Suppressor macrophage (primary cell): ENCODE measurements at places on chromosomes 12 and 14.
A peak's percentile ranks its signal among the peaks of the same experiment; 100 is the strongest.

- DNase-seq, result no peak
Observed at GRCh38 chr14:101496776-101497683, 64.3 kb upstream of the DIO3 start.

DNA sequence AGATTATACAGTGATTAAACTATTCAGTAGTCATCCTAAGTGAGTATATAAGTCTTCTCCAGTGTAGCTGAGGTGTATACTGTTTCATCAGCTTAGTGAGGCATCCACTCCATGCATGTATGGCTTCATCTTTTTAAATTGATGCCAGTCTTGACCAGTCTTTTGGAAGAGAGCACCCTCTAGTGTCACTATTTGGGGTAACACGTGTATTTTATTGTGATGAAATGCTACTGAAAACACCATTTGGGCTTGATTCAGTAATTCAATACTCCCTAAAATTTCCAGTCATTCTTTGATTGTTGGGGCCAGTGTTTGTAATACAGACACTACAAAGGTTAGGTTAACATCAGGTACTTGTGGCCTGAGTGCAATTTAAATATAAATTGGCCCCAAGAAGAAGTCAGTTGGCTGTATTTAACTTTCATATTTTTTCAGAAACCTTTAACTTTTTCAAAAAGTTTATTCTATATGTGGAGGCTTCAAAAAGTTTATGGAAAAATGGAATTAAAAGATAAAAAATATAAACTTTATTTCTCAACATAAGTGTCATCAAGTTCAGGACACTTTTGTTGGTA, 35.3 kb downstream of the MIPOL1 start:
- DNase-seq, result peak; percentile 47

DNA sequence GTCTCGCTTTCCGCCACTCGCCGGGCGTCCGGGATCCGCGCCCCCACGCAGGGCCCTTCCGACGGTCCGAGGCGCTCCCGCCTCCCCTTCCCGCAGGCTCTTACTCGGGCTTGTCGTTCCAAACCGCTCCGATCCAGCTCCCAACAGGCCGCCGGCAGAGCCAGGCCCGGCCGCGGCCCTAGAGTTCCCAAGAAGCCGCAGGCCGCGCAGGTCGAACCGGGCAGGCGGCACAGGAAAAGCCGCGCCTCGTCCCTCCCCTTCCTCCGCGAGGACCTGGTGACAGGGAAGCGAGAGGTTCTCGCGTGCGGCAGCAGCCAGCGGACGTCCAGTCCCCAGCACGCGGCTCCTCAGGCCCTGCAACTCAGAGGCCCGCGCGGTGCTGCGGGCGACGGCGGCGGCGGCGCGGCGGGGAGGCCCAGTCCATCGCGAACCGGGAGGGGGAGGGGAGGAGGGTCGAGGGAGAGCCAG, 272 bp downstream of the HECTD1 start:
- DNase-seq, result peak; percentile 92

GRCh38 chr14:40682131-40682913, 924.4 kb upstream of the LRFN5 start:
- DNase-seq, result no peak

- DNase-seq, result no peak
Observed at GRCh38 chr12:78185109-78185508, 354.4 kb downstream of the NAV3 start.

- no peak for DNase-seq
Observed at GRCh38 chr12:25853316-25854095, 105.0 kb upstream of the RASSF8 start.

DNA sequence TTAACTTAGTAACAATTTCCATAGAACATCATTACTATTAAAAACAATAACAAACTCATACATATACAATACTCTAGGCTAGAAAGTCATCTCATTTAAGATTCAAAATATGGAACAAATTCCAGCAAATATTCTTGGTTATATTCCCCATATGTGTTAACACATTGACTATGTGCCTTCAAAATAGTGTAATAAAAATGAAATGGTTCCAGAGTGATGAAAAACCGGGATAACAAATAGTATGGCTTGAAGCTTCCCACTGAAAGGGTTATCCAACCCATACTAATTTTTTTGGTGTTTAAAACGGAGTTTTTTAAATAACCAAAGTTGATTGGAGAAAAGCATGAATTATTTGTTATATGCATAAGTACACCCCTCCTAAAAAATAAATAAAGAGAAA, 5.3 kb downstream of the LRIG3 start:
- no peak for DNase-seq

- no peak for DNase-seq
Observed at GRCh38 chr12:115213538-115214016, 529.6 kb upstream of the TBX3 start.

DNA sequence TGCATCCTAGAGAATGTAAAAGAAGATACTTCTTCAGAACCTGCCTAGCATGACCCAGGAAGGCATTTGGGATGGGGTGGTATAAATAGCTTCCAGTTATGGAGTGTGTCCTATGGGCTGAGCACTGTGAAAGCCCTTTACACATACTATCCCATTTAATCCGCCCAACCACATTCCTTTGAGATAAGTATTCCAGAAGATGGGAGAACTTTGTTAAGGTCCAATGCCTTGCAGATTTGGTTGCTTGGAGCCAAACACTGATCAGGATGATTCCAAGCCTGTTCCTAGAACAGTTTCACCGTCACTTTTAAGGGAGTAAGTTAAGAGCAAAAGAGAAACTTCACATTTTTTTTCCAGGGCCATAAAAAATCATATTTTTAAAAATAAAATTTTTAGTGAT, 82.5 kb upstream of the CLMN start:
- DNase-seq, result no peak

- no peak for DNase-seq
Observed at GRCh38 chr12:52607314-52607713, 6.1 kb upstream of the KRT72 start.

GRCh38 chr12:56989861-56990610, 16.3 kb downstream of the ZBTB39 start:
- no peak for DNase-seq

DNA sequence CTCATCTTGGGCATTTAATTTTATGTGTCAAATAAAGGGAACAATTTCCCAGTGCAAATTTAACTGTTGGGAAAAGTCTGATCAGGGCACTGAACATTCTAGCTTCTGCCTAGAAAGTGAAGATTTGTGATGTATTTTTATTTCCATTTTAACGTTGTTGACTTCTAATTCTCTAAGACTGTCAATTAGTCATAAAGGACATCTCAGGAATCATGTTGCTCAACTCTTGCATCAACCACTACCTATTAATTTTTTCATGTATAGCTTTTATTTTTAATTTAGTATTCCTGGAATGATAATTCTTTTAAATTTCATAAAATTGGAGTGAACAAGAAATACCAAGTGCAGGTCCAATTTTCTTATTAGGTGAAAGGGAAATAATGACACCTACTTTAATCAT, 87.9 kb upstream of the METAP2 start:
- no peak for DNase-seq

GRCh38 chr12:51759175-51759574, 89.3 kb downstream of the FIGNL2 start:
- DNase-seq, result no peak

DNA sequence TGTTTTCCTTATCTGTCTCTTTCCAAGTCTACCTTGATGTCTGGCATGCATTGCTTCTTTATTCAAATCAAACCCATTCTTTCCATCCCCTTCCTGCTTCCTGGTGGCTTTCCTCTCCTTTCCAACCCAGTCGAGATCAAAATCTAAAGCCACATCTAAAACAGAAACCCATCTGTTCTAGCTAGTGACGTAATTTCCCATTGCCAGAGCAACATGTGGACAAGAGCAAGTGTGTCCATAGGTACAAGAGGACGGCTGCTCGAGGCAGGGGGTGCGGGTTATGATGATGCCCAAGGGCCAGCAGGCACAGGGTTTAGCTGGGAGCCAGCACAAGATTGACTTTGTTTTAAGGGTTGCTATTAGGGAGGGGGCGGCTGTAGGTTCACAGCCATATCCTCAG, 7.0 kb downstream of the KRT80 start:
- DNase-seq, result no peak

- no peak for DNase-seq
Observed at GRCh38 chr14:51610771-51611170, 40.9 kb upstream of the FRMD6 start.

DNA sequence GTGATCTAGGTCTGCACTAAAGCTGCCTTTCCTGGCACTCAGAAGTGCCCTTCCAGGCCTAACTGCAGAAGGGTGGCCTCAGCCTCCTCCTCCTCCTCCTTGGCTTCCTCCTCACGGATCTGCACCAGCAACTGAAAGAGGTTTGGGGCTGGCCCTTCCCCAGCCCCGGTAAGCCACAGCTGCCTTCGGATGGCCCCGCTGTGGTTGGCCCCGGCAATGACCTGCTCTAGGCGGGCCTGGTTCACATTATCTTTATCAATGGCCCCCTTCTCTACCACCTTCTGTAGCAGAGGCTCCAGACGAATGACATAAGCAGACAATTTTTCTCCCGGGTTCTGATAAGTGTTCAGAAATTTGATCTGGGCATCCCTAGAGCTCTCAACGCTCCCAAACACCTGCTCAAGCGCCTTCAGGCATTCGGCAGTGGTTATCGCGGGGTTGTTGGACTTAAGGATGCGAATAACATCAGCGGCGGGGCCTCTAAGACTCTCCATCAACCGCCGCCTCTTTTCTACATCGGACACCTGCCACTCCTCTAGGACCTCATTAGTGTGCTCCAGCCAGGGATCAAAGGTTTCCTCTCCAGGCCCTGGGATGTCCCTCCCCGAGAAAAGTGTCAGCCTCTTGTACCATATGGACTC, 1.5 kb downstream of the PNMA1 start:
- DNase-seq, result peak; percentile 32

GRCh38 chr12:82955043-82955442, 268.3 kb downstream of the TMTC2 start:
- DNase-seq, result peak; percentile 47

GRCh38 chr12:82055391-82055790, 296.2 kb upstream of the PPFIA2 start:
- DNase-seq, result no peak

GRCh38 chr14:55579724-55580469, at the start of gene KTN1:
TSS of gene KTN1 (plus strand) at chr14:55580207. CDS start at chr14:55612049, 31,842 bp downstream.
- peak; percentile 95 for DNase-seq

DNA sequence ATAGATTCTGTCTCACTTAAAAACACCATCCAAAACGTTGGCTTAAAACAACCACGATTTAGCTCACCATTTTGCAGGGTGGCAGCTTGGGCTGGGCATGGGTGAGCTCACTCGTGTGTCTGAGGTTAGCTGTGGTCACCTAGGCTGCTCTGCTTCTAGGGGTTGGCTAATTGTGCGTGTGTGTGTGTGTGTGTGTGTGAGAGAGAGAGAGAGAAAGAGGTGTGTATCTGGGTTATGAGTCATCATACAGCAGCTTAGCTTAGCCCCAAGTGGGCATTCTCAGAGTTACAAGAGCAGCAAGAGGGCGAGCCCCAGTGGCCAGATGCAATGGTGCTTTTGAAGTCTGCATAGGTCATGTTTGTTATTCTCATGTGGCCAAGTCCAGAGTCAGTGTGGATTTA, 6.0 kb downstream of the FBXW8 start:
- no peak for DNase-seq

DNA sequence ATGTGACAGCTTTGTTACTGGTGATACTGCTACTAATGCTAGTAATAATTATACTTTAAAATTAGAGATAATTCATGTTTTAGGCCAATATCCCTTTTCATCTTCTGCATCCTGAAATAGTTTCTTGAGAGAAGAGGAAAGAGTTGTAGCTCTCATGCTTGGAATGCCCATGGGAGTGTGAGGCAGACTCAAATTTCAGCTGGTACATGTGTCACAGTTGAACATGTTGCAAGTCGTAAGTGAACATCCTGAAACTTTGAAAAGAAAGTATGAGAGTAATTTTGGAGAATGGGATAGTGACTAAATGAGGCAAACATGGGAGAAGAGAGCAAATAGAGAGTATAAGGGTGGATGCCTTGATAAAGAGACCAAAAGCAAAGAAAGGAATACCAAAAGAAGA, 168.0 kb downstream of the TMTC3 start:
- no peak for DNase-seq

DNA sequence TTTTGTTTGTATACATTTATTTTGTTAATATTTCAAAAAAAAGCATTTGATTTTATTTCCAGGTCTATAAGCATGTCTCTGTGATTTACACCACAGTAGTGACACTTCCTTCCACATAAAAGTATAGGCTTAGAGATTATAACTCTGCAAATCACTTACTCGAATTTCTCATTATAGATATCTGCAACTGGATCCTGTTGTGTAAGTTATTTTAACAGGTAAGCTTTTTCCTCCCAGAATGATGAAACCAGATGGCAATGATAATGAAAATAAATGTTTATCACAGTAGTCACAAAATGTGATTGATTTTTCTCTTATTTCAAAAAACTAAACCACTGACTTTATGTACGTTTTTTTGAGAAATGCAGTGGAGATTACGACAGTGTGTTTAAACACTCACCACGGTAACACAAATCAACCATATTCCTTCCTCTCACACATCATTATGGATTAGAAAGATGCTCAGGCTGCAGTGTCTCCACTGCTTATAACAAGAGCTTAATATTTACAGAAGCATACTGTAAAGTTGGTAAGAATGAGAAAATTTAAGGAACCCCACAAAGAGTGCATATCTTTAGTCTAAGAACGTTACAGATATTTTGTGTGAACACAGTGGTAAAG, 194.6 kb downstream of the ATXN7L3B start:
- no peak for DNase-seq

DNA sequence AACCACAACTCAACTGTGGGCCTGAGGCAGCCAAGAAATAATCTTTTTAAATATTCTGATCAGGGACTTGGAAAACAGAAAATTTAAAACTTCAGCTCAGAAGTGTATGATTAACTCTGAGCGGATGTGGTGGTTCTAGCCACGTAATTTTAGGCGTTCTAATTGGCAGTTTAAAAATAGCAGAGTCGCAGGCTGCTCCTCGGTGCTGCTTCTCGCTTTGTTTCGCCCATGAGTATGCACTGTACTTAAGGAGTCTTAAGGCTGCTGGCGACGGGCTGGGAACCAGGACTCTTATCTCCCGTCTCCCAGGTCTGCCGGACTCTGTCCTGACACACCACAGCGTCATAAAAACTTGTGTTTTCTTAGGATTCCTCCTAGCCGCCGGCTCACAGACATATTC, 113.4 kb upstream of the PELI2 start:
- peak; percentile 27 for DNase-seq

GRCh38 chr12:62767496-62767895, 167.5 kb downstream of the PPM1H start:
- no peak for DNase-seq

DNA sequence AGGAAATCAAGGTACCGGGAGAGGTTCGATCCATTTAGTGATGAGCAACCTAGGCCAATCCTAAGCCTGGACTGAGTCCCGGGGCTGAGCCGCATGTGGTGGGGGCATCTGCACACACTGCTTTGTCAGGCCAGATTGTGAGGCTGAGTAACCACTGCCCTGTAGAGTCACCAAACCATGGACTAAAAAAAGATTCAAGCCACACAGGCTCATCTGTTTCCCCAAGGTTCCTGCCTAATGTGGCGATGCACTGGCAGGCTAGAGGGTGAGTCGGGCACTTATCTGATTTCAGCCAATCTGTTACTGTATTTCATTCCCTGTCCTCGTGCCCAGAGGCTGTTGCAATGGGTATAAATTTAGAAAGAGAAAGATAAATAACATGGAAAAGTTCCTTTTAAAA, 140.8 kb downstream of the TTC7B start:
- peak; percentile 61 for DNase-seq

- peak; percentile 39 for DNase-seq
Observed at GRCh38 chr14:32043624-32044023, 33.5 kb upstream of the ARHGAP5 start.
